ENCODE measurements at places on chromosomes 12 and 14. TPM values are rescaled to one million over a fixed set of nuclear protein-coding genes. Genes with fewer than 3 reads are reported as not detected.

RILPL1 gene
- polyA plus RNA-seq = 8.2 TPM

CLEC14A gene
- 7.5 TPM for polyA plus RNA-seq

ANO2 gene
- 2.2 TPM for polyA plus RNA-seq

LRRC10 gene
- polyA plus RNA-seq = not detected

TCL1B gene
- not detected for polyA plus RNA-seq

EXOC3L4 gene
- 5.0 TPM for polyA plus RNA-seq

DENND5B gene
- polyA plus RNA-seq = 2.7 TPM

LAG3 gene
- polyA plus RNA-seq = 0.70 TPM

LTB4R gene
- 13.0 TPM for polyA plus RNA-seq

PRH2 gene
- polyA plus RNA-seq = not detected

TM7SF3 gene
- 16.8 TPM for polyA plus RNA-seq

NTF3 gene
- 0.46 TPM for polyA plus RNA-seq

ALG10 gene
- polyA plus RNA-seq = 0.76 TPM

PRPH gene
- polyA plus RNA-seq = 5.3 TPM

TTC9 gene
- polyA plus RNA-seq = 0.84 TPM

HOXC9 gene
- polyA plus RNA-seq = 0.27 TPM

STAB2 gene
- polyA plus RNA-seq = 0.02 TPM

ACOT6 gene
- polyA plus RNA-seq = not detected

TAS2R9 gene
- polyA plus RNA-seq = not detected

IFI27L2 gene
- polyA plus RNA-seq = 38.7 TPM

KERA gene
- polyA plus RNA-seq = not detected

GLT1D1 gene
- polyA plus RNA-seq = 0.27 TPM

P2RX4 gene
- 31.4 TPM for polyA plus RNA-seq

KRT73 gene
- not detected for polyA plus RNA-seq

CLEC6A gene
- polyA plus RNA-seq = not detected

CPM gene
- 26.3 TPM for polyA plus RNA-seq

KRT77 gene
- polyA plus RNA-seq = 0.07 TPM

RND1 gene
- 4.2 TPM for polyA plus RNA-seq

KSR2 gene
- 0.68 TPM for polyA plus RNA-seq

TM9SF1 gene
- 20.5 TPM for polyA plus RNA-seq

SLC41A2 gene
- 6.9 TPM for polyA plus RNA-seq

CBLN3 gene
- polyA plus RNA-seq = 0.91 TPM

LDHB gene
- 108 TPM for polyA plus RNA-seq

CACNA1C gene
- polyA plus RNA-seq = 3.8 TPM

AACS gene
- polyA plus RNA-seq = 13.2 TPM

MSI1 gene
- polyA plus RNA-seq = 3.0 TPM

TAS2R31 gene
- 0.23 TPM for polyA plus RNA-seq

Data from pancreas (tissue), 10 donors.